Occipital lobe (tissue), 3 donors: ENCODE measurements at places on chromosomes 12 and 14.

- no peak for DNase-seq
Measured at GRCh38 chr12:117313926-117314325, 47.5 kb downstream of the NOS1 start.

DNA sequence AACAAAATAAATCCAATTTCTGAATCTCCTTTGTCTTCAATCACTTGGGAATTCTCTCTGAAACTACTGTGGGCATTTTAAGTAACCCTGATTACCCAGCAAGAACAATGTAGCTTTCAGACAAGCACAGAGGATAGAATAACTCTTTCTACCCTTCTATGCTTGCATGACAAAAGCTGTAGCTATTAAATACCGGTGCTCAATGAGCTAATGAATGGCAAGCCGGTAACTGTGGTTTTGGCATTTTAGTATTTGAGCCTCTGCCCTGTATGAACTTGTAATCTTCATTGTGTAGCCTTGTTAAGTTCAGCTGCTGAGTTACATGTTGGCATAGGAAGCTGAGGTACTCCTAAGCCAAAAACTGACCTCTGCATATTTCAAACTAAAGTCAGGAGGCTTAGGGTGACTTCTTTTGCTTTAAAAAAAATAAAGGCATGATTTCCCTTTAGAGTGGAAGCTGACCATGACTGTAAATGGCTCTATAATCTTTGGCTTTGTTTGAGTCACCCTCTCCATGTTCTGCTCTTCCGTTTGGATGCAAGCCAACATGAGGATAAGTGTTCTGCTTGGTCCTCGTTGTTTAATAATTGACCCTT, 171.0 kb upstream of the HIF1A start:
- DNase-seq = no peak

DNA sequence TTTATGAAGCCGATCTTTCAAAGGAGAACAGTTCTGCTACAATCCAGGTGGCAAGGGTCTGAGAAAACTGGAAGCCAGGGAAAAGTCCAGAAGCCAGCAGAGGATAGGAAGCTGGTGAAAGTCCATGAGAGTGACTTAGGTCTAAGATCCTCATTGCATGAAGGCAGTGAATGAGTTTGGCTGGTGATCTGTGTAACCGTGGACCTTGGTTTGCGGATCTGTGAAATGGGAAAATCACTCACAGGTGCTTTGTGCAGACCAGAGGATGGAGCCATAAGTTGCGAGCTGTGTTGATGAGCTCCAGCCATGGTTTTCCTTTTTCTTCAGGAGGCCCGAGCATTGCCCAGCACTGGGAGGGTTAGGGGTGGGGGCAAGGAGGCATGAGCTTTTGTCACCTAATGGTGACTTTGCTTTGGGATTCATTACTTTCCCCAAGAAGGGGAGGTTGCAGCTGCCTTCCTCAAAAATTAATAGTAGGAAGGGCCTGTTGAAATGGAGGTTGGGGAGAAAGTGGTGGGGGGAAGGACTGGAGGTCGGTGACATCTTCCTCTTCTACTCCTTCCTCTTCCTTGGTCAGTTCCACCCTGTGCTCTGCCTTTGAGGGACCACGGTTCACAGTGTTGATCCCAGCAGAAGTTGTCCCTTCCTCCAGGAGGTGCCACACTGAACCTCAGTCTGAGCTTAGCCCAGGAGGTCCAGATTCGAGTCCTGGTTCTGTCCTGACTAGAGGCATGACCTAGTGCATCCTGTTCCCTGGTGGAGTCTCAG, 20.3 kb upstream of the SERPINA6 start:
- no peak for DNase-seq

- no peak for DNase-seq
Measured at GRCh38 chr14:105120056-105120455, 48.5 kb downstream of the JAG2 start.

DNA sequence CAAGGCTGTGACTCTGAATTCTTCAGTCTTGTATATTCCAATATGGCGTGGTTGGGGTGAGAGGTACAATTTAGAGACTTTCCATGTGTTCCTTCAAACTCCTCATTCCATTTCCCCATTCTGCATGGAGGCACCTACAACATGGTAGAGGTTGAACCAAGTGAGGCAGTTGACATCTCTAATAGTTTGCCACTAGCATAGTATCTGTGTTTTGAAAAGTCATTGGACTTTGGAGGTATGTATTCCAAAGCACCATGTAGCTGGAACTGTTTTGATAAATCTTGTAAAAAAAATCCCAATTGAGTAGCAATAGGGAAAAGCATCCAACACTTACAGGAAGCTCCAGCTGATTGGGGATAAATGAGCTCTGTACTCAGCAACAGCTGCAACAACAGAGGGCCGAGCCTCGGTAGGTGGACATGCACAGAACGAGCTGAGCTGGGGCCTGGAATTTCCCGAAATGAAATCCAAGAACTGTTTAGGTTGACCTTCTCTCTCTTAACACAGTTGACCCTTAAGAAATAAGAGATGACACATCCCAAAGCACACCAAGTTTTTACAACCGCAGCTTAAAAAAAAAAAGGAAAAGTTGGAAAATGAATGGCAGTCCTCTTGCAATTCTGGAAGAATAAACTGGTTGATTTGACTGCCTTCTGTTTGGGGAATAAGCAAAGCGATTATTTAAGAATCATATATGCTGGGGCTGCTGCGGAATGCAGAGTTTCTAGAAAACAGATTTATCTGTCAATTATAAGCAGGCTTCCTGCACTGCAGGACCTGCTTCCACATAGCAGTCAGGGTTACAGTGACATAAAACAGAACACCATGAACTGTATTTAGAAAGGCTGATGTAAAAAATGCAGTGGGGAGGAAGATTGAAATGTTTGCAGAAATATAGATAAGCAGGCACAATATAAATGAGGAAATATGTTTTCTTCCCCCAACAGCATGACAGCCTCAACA, 194.6 kb upstream of the KRR1 start:
- DNase-seq = no peak

DNA sequence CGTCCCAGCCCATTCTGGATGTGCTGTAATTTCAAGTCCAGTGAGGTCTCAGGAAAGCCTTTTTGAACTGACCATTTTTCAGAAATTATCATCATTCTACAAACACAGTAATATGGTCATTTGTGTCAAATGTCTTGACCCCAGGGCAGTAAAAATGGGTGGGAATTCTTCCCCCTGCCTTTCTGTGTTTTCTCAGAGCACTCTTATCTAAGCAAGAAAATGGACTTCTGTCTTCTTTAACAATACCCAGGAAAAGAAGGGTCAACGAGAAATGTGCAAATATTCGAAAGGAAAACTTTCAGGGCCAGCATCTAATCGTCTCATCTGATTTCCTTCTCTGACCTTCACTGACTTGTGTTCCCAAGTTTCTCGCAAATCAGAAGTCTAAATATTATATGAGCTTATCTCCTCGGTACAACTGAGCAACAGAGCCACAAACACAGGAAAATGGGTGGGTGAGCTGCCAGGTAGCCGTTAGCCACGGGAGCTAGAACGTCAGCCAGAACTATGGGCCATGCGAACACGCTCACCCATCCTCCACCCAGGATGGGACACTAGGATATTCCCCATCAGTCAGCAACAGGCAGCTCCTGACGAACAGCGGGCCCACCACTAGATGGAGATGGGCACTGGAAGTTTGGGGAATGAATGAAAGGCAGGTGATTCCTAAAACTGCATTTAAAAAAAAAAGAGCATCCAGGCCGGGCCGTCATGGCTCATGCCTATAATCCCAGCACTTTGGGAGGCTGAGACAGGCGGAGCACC, 57.1 kb downstream of the VWF start:
- no peak for DNase-seq
